Occipital lobe (tissue), 3 donors: ENCODE measurements at places on chromosomes 13 and 19.
A peak's percentile ranks its signal among the peaks of the same experiment; 100 is the strongest.

DNA sequence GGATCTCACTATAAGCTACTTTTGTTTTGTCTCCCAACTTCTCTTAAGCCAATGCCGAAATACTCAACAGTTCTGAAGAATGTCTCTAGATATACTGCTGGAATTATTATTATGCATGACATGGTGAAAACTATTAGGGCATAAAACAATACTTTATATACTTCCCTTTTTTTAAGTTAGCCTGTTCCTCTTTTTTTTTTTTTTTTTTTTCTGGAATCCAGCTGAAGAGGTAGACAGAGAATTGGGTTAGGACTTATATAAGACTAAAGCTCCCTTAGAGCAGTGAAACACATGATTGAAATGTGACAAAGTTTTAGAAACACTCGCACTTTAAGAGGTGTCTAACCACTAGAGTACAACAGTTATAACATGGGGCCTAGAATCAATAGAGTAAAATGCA, 850.9 kb upstream of the PCDH9 start:
- DNase-seq = no peak

DNA sequence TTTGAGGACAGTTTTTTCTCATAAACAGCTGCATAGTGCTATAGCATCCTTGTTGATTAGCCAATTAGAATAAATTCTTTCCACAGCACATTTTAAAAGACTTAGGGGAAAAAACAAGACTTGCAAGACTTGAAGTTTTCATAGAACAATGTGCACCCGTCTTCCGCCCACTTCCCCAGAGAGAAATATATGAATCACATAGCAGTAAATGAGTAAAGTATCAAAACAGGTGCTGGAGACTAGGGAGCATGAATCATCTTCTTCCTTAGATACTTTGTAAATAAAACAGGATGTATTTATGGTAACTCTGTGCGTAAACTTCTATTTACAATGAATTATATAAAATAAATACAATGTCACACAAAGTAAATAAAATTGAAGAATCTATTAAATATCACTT, 75.1 kb downstream of the COL4A2 start:
- DNase-seq = no peak

DNA sequence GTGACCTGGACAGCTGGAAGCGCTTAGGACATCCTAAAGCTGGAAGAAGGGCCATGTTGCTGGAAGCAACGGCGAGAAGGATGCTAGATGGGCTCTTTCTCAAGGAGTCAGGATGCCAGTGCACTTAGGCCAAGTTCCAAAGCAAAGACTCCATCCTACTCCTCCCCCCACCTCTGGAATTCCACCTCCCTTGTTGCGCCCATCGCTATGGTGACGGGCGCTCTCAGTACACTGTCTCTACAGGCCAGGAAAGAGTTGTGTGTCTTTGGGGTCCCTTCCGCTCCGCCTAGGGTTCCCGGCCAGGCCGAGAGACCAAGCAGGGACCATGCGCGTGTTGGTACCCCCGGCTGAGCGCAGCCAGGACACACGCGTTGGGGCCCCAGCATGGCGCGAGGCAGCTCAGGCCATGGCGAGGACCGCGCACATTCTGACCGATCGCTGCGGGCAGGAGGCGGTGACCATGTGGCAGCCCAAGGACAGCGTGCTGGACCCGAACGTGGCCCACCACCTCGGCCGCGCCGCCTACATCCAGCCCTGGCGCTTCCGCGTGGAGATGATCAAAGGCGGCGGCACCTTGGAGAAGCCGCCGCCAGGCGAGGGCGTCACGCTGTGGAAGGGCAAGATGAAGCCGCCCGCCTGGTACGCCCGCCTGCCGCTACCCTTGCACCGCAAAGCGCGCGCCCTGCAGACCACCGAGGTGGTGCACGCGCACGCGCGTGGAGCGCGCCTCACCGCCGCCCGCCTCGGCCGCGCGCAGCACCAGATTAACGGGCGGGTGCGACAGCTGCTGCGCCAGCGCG, 31.0 kb upstream of the SLC1A6 start:
- peak; percentile 3 for DNase-seq

- DNase-seq = no peak
Measured at GRCh38 chr13:107422421-107422820, 792.9 kb downstream of the LIG4 start.

- no peak for DNase-seq
Measured at GRCh38 chr13:107157271-107157670, 589.3 kb upstream of the ARGLU1 start.

GRCh38 chr19:2631213-2631821, 71.2 kb downstream of the GNG7 start:
- DNase-seq = no peak

DNA sequence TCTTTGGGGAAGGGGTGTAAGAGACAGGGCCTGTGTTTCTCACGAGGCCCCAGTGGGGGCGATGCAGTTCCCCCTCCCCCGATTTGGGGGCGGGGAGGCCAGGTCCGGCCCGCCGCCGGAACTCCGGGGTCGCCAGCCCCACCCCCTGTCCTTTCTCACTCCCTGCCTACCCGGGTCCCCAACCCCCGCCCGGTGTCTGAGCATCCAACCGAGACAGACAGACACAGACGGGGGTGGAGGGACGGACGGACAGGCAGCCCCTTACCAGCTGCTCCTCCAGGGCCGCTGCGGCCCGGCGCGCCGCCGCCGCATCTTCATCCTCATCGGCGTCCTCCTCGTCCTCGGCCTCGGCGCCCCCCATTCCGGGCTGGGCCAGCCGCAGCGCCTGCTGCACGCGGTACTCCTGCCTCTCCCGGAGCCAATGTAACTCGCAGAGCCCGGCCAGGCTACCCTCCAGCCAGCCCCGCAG, 397 bp downstream of the DACT3 start:
- DNase-seq = no peak

DNA sequence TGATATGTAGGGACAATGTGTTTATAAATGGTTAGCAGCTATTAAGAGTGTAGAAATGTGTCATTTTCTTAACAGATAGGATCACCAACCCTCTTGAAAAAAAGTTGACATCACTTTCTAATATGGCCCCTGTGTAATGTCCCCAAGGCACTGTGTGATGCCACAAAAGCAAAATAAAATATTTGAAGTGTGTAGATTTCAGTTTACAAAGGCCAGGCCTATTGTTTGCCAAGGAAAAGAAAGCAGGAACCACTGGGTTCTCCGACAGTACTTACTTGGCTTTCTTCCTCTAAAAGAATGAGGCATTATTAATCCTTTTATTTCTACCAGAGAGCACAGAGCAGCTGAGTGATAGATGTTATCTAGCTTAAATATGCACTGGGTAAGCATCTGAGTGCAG, 10.5 kb upstream of the GJA3 start:
- no peak for DNase-seq

DNA sequence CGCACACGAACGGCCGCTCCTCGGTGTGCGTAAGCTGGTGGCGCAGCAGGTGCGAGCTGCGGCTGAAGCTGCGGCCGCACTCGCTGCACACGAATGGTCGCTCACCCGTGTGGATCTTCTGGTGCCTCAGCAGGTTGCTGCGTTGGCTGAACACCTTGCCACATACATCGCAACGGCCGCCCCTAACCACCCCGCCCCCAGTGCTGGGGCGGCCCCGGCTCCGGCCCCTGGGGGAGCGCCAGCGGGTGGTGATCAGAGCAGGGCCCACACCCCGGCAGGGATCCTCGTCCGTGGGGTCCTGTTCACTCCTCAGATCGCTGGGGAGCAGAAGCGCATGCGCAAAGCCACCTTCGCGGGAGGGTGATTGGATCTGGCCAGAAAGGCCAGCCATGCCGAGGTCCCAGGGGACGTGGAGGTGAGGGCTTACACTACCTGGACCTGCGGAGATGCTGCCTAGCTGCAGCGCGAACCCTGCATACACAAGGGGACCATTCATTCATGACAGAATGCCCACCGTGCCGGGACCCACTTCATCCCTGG, 4.7 kb upstream of the UBE2M start:
- no peak for DNase-seq

- no peak for DNase-seq
Measured at GRCh38 chr19:41426116-41426841, 895 bp downstream of the B3GNT8 start.

DNA sequence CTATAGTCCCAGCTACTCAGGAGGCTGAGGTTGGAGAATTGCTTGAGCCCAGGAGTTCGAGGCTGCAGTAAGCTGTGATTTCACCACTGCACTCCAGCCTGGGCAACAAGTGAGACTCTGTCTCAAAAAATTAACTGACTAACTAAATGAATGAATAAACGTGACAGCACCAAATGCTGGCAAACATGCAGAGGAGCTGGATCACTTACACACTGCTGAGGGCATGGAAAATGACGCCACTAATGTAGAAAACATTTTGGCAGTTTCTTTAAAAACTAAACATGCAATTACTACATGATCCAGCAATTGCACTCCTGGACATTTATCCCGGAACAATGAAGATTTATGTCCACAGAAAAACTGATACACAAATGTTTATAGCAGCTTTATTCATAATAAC, 31.3 kb upstream of the GTF3A start:
- no peak for DNase-seq

DNA sequence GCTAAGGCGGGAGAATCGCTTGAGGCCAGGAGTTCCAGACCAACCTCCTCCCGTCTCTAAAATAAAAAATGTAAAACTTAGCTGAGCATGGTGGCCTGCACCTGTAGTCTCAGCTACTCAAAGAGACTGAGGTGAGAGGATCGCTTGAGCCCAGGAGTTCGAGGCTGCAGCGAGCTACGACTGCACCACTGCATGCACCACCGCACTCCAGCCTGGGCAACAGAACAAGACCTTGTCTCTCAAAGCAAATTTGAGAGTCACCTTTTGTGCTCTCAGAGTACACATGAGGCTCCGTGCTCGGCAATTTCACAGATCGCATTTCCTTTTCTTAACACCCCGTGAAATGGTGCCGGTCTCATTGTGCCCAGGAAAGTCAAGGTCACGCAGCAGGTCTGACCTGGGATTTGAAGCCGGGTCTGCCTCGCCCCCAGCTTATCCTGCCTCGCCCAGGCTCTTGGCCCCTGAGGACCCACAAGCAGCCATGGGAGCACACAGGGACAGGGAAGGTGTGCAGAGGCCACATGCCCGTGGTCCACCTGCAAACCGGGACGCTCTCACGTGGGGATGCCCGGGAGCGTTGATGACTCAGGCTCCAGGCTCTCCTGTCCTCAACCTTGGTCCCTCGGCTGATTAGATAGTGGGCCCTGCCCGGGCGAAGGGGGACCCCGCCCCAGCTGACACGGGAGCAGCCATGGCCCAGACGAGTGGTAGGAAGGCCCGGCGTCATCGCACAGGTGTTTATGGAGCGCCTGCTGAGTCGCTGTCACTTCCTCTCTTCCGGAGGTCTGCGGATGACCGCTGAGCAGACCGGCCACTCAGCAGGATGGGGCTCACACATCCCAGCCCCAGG, 1.1 kb upstream of the SMIM24 start:
- DNase-seq = no peak

GRCh38 chr13:27440408-27440807, 10.0 kb downstream of the MTIF3 start:
- DNase-seq = no peak

DNA sequence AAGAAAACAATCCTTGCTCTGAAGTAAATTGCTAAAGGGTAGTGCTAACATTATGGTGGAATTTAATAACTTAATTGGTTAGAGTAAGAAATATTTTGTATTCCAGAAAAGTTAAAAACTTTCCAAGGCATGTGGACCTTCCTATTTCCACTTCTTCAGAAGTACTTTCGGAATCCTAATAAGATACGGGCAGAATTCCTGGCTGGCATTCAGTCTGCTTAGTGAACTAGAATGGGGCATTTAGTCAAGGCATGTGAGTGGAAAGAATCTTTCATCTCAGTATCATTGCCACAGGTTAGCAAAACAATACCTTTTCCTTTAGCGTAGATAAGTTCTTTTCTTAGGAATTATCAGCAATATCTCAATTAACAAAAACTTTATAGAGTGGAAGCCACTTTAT, 85.1 kb downstream of the TNFRSF19 start:
- DNase-seq = no peak

- DNase-seq = no peak
Measured at GRCh38 chr13:74134777-74135325, 647 bp upstream of the KLF12 start.

DNA sequence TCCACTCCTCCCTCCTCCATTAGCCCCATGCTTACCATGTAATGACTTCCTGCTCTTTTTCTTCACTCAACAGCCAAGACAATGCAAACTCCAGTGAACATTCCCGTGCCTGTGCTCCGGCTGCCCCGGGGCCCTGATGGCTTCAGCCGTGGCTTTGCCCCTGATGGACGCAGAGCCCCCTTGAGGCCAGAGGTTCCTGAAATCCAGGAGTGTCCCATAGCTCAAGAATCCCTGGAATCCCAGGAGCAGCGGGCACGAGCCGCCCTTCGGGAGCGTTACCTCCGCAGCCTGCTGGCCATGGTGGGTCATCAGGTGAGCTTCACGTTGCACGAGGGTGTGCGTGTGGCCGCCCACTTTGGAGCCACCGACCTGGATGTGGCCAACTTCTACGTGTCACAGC, 2.9 kb upstream of the PPP1R37 start:
- no peak for DNase-seq

- DNase-seq = no peak
Measured at GRCh38 chr19:32702010-32702409, 10.4 kb downstream of the NUDT19 start.

GRCh38 chr13:97726664-97727280, 226.7 kb upstream of the IPO5 start:
- DNase-seq = no peak

DNA sequence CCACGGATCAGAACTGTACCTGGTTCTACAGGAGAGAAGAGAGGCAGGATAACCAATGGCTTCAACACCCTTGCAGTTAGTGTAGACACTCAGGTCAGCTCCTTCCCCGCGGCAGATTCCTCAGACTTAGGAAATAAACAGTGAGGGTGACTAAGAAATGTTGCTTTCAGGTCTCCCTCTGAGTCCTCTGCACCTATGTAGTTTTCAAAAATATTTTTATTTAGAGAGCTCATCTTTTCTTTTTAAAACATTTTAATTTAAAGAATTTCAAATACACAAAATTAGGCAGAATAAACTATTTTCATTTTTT, 195.2 kb downstream of the KLF12 start:
- no peak for DNase-seq

DNA sequence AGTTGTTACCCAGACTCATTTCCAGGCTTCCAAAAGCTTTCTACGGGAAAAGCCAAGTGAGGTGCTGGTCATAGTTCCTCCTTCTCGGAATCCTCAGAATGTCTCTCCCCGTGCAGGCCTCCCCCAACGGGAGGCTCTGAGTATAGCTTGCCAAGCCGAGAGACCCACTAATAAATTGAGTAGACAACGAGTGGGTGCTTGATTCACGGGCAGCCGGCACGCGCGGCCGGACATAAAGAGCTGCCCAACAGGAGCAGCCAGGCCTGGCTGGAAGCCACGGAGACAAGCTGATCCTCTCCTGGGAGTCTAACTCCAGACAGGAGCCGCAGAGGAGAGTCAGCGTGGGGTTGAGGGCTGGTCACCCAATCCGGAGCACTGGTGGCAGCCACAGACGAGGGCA, 43.4 kb upstream of the MEDAG start:
- DNase-seq = no peak

- no peak for DNase-seq
Measured at GRCh38 chr13:110155072-110155471, 151.9 kb downstream of the COL4A1 start.
